ENCODE measurements at places on chromosomes 13 and 19.

GRCh38 chr19:41521931-41522555 lies 53.9 kb upstream of the CEACAM21 start:
- DNase-seq = peak; percentile 49

- peak; percentile 50 for DNase-seq
Observed at GRCh38 chr13:23440821-23441618, 7.5 kb upstream of the SACS start.

DNA sequence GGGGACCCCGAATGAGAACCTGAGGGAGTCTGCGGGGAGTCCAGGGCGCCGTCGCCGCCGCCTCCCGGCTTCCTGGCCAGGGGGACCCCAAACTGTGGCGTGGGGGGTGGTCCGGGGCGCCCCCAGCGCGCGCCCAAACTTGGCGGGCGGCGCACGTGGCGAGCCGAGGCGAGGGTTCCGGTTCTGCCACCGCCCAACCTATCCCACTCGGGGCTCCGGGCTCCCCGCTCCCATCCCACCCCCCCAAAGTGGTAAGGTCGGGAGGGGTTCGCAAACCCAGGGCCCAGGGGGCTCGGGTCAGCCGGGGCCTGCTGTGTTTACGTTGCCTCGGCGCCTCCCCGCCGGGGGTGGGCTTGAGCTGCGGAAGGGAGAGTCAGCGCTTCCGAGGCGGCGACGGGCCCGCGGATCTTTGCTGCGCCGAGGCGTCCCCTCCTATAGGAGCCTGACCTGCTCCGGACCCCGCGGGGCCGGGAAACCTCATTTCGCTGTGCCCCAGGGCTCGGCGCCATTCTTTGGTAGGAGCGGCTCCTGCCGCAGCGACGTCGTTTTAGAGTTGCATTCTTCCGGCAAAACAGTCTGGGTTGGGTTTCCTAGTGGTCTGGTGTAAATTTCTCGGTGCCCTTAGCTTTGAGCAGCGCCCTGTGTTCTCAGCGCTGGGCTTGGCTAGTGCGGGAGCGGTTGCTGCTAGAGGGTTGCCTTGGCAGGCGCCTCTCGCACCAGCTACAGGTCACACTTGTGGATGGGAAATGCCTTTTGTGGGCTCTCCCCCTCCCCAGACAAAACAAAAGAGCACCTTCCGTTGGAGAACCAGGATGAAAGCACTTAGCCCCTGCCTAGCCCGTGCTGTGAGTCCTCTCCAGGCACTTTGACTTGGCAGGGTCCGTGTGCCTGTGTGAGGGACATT lies 1.2 kb downstream of the DAZAP1 start:
- DNase-seq = peak; percentile 77

- no peak for DNase-seq
Observed at GRCh38 chr13:106471957-106472543, 63.4 kb downstream of the EFNB2 start.

DNA sequence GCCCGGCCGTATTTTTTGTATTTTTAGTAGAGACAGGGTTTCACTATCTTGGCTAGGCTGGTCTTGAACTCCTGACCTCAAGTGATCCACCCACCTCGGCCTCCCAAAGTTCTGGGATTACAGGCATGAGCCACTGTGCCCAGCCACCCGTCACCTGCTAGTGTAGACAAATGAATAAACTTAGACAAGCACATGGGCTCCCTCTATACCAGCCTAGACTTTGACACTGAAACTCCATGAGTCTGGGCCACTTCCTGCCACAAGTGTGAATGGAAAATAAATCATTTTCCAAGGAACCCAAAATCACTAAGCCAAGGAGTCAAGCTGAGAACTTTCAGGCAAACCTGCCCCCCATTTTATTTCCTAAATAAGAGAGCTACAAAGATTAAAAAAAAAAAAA lies 27.0 kb upstream of the TPT1 start:
- no peak for DNase-seq

DNA sequence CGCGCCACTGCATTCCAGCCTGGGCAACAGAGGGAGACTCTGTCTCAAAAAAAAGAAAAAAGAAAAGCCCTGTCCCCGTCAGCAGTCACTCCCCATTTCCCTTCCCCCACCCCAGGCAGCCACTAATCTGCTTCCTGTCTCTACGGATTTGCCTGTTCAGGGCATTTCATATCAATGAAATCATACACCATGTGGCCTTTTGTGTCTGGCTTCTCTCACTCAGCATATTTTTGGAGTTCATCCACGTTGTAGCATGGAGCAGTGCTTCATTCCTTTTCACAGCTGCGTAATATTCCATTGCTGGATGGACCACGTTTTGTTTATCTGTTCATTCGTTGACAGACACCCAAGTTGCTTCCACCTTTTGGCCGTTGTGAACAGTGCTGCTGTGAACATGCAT lies 36.1 kb upstream of the KLF2 start:
- no peak for DNase-seq

DNA sequence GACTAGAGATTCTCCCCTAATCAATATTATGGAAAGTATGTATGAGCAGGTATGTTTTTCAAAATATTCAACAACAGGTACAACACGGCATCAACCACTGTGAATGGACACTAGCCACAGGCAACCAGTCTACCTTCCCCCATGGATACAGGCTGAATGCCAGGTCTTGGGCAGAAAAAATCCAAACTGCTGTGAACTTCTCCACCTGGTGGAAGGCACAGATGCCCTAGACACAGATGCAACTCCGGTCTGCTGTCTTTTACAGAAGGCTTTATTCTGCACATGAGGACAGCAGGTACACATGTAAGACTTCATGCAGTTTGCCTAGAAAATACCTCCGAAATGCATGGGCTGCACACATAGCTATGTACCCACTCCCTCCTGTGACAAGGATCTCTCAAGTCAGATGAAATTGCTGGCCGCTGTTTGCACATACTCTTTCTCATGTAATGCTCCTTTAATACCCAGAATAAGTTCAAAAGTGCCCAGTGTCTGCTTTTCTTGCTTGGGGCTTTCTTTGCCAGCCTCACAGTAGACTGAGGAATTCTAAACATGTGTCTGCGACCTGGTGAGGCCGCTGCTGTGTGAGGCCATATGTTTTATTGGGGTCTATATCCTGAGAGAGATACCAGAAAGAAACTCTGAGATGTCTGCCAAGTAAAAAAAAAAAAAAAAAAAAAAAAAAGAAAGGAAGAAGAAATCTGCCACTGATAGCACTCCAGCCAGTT lies 325.9 kb downstream of the FOXO1 start:
- no peak for DNase-seq

DNA sequence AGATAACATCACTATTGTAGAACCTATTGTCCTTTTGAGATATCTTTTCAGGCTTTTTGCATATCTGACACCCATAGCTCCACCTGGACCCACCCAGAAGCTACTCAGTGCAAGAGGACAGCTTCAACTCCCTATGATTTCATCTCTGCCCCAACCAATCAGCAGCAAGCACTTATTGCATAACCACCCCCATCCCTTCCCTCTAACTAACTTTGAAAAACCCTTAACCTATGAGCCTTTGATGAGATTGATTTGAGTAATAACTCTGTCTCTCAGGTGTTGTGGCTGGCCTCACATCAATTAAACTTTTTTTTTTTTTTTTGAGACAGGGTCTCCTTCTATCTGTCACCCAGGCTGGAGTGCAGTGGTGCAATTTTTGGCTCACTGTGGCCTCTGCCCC lies 13.4 kb upstream of the MTRF1 start:
- no peak for DNase-seq

GRCh38 chr13:65582160-65582559 lies 1648.0 kb downstream of the PCDH9 start:
- DNase-seq = no peak

- no peak for DNase-seq
Observed at GRCh38 chr13:28385362-28385761, 109.6 kb downstream of the FLT1 start.

DNA sequence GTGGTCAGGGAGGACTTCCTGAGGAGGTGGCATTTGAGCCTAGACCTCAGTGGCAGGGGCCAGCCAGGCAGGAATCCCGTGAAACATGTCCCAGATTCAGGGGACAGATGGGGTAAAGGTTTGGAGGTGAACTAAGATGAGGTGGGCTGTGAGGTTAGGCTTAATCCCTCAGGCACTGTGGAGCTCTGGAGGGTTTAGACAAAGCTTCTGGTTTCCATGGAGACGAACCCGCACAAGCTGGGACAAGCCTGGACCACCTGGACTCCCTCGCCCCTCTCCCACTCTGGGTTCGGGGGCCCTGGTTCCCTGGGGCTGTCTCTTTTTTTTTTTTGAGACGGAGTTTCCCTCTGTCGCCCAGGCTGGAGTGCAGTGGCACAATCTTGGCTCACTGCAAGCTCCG lies 15.7 kb downstream of the TJP3 start:
- no peak for DNase-seq

DNA sequence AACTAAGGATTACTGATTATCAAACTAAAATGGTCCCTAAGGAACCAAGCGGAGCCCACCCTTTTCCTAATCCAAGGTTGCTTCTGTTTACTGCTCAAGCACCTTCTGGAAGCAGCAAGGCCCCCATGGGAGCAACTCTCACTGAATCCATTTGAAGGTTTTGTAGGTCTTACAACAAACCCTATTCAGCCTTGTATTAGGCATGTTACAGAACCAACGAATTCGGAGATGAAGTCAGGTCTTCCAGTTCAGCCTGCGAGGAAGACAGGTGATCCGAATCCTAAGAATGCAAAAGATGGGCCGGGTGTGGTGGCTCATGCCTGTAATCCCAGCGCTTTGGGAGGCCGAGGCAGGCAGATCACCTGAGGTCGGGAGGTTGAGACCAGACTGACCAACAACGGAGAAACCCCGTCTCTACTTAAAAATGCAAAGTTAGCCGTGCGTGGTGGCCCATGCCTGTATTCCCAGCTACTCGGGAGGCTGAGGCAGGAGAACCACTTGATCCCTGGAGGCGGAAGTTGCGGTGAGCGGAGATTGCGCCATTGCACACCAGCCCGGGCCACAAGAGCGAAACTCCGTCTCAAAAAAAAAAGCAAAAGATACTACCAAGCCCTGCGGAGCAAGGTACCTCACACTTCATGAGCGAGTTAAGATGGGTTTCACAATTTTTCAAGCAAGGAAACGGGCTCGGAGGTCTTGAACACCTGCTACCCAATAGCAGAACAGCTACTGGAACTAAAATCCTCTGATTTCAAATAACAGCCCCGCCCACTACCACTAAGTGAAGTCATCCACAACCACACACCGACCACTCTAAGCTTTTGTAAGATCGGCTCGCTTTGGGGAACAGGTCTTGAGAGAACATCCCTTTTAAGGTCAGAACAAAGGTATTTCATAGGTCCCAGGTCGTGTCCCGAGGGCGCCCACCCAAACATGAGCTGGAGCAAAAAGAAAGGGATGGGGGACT lies 609 bp downstream of the ZAR1L start:
- peak; percentile 68 for DNase-seq

GRCh38 chr13:80339912-80340650 lies 845 bp downstream of the SPRY2 start:
- peak; percentile 72 for DNase-seq

- no peak for DNase-seq
Observed at GRCh38 chr13:111584101-111584672, 263.7 kb downstream of the TEX29 start.

- DNase-seq = no peak
Observed at GRCh38 chr13:110044551-110045111, 258.2 kb upstream of the IRS2 start.

- DNase-seq = no peak
Observed at GRCh38 chr19:4294389-4294788, 7.8 kb downstream of the TMIGD2 start.

GRCh38 chr13:102399791-102400674 lies 1.8 kb downstream of the FGF14 start:
- DNase-seq = peak; percentile 41
